ENCODE measurements at places on chromosomes 6 and 20.

DNA sequence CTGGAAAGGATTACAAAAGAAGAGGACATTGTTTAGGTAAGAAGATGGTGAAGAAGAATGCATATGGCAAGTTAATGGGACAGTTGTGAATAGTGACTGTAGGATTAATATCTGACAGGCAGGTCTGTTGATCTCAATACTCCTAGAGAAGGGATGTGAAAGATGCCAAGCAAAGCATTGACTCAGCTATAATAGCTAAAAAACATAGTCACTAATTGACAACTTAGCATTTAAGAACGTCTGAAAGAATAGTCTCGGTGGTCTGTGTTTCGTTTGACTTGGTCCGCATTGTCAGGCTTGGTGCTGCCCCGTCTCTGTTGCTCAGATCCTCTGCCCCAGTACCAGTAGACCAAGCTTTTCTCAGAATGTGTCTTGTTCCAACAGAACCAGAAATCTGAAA, 65.9 kb downstream of the HIVEP1 start:
- no peak for DNase-seq

- DNase-seq, result no peak
Observed at GRCh38 chr20:45209924-45210323, 3.1 kb downstream of the SEMG1 start.

GRCh38 chr20:52259295-52259694, 67.7 kb upstream of the ZFP64 start:
- DNase-seq, result no peak

GRCh38 chr6:107635057-107635515, 145.2 kb downstream of the SOBP start:
- no peak for DNase-seq

DNA sequence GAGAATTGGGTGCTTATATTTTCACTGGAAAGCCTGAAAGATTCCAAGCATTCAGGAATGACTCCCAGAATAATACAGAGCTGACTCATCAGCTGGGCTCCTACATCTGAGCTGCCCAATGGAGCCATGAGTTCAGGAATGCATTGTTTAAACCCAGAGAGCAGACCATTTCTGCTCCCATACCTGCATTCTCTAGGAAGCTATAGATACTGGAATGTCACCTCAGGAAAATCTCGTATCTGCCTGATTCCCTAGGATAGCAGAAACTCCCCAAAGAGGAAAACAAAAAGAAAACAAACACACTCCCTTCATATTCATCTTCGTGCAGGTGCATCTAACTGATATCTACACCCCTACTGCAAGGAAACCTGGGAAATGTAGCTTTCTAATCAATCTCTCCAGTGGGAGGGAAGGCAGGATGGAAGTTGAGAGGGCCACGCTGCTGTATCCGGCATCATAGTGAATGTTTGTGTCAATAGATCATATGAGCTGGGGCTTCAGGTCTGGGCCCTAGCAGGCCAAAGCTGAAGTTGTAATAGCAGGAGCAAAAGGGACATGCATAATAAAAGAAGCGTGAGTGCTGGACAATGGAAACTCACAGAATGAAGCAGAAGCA, 8.2 kb upstream of the SLC2A12 start:
- DNase-seq, result no peak

DNA sequence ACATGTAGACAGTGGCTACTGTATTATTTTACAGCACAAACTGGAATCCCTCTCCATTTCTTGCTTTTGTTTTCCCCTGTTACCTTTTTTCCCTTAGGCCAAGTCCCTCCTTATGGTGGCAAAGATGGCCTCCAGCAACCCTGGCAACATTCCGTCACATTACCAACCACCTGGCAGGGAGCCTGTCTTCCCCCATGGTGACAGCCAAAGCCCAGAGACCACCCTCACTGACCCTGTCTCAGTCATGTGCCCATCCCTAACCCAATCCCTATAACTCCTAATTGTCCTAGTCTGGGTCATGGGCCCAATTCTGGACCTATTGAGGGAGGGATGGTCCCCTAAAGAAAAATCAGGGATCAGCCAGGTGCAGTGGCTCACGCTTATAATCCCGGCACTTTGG, 27.6 kb downstream of the PARD6B start:
- DNase-seq, result no peak

- DNase-seq, result no peak
Observed at GRCh38 chr20:12984863-12985262, 23.9 kb upstream of the SPTLC3 start.

DNA sequence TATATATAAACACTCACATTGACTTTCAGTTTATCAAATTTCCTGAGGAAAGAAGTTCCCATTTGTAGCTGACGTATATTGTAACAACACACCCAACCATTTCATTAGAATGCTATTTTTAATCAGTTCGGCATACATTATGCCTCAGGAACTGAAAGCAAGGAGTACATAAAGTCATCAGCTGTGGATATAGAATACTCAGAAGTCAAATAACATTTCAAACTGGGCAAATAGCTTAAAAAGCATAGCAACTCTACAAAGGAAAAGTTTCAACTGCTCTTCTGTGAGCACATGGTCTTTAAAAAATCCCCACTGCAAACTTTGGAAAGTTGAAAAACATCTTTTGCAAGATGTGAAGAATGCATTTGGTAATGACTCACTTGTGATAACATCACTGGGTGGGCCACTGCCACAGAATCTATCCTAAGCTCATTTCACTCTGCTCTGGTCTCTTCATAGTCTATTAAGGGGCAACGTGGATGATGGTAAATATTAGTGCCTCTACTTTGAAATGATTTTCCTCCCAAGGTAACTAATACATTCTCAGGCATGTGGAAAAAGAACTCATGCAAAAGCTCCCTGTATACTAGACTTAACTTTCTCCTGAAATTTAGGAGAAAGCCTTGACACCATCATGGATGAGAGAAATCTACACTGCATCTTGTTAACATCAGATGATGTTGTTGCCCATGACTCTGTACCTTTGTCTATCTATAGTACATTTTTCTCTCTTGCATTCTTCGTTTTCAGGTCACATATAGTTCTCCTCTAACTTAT, 49.2 kb downstream of the FYN start:
- no peak for DNase-seq

- DNase-seq, result no peak
Observed at GRCh38 chr20:16014436-16014835, 558.8 kb downstream of the KIF16B start.

DNA sequence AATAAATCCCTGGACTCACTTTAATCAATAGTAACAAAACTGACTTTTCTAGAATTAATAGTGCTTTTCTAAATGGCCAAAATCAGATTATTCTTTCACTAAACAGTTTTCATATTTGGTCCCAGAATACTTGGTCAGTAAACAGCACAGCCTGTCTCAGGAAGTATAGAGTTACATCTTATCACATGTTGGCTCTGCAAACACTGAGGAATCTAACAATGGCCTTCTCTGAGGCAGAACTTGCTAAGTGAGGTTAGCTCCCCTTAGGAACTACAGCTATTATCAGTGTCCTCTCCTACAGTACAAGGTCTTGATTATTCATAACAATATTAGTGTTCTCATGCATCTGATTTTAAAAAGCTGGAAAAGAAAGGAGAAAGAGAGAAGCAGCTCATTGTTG, 1622.8 kb downstream of the HACE1 start:
- DNase-seq, result no peak

DNA sequence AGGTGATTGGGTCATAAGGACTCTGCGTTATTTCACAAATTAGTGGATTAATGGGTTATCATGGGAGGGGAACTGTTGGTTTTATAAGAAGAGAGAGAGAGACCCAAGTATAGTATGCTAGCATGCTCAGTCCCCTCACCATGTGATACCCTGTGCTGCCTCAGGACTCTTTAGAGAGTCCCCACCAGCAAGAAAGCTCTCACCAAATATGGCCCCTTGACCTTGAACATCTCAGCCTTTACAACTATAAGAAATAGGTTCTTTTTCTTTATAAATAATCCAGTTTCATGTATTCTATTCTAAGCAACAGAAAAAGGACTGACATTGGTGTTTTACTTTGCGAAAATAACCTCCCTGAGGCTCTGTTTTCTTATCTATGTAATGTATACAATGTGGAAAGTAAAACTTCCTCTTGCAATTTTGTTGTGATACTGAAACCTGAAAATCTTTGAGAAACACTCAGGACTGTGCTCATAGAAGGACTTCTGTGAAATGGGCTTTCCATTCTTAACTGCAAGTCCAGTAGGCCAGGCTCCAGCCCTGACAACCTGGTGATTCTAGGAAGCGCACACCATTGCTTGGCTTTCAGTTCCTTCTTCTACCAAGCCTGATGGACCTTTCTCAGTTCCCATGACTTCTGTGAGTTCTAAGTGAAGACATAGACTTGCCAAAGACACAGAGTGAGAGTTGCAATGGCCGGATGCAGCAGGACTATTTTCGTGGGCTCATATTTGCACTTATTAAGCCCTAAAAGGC, 21.9 kb downstream of the SIRPD start:
- DNase-seq, result no peak

DNA sequence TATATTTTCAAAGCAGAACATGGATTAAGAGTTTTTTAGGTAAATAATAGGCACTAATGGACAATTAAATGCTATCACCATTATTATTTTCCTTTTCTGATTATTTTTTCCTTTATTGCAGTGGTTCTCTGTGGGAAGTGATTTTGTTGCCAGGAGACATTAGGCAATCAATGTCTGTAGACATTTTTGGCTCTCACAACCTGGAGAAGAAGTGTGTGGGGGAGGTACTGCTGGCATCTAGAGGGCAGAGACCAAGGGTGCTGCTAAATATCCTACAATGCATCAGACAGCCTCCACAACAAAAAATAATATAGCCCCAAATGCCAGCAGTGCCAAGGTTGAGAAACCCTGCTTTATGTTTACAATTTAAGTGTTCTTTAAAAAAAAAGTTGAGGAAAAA, 8.3 kb downstream of the IFNGR1 start:
- no peak for DNase-seq

GRCh38 chr6:166486536-166486880, 100.0 kb downstream of the RAMACL start:
- DNase-seq, result no peak

DNA sequence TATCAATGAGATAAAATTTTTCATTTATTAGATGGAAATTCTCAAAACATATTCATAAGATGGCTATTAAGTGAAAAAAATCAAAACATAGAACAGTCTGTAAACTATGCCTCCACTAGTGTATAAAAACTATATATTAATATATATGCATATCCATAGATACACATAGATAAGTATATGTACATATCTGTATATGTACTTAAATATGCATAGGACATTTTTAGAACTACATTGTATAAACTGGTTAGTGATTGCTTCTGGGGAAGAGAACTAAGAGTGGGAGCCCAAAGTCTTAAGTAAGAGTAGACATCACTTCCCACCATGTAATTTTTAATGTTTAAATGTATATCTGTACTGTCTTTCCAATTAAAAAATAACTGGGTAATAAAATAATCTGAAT, 31.5 kb downstream of the IPCEF1 start:
- DNase-seq, result no peak

GRCh38 chr6:74892091-74892490, 313.8 kb downstream of the COL12A1 start:
- DNase-seq, result no peak

DNA sequence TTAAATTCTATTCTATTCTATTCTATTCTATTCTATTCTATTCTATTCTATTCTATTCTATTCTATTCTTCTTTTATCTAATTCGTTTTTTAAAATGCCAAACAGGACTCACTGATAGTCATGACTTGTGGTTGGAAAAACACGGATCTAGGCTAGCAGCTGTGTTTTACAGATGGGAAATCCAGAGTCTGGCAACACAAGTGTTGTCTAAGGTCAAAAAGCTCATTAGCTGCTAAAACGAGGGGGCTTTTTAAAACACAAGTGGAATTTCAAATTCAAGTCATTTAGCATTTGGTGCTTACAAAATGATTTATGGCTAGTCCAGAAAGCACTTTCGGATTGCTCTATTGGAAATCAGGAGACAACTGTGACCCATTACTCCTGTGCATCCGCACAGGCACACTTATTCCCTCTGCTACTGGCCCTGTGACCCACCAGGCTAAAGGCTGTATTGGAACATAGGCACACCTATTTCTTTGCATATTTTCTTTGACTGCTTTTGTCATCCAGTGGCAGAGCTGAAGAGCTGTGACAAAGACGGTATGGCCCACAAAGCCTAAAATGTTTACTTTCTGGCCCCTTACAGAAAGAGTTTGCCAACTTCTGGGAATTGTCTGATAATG, 17.8 kb upstream of the MLIP start:
- no peak for DNase-seq

DNA sequence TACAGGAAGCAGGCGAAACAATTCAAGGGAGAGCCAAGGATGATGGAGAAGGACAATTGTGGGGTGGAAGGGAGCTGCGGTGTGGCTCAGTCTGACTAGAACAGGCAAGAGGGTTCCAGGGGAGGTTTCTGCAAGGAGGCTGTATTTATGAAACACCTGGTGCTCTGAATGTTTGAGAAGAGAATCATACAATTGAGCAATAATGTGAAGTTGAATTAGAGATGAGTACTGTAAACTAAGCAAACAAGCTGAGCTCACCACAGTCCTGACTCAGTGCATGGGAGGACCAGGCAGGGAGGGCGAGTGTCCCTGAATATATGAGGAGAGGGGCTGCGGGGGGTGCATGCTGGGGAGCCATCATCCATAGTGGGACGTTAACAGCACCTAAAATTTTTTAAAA, 279.7 kb downstream of the KIF16B start:
- DNase-seq, result no peak

DNA sequence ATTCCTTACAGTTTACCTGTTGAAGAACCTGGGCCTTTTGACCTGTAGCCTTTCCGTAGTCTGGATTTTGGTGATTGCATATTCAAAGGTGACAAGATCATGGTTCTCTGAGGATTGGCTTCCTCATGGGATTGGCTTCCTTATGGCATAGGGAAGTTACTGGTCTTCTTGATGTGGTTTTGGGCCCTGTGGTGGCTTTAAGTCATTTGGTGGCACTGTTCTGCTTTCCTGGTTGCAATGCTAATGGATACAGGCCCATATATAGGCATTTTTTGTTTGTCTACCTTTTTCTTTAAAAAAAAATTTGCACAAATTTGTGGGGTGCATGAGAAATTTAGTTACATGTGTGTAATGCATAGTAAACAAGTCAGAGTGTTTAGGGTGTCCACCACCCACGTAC, 185.7 kb downstream of the CDKAL1 start:
- DNase-seq, result no peak

DNA sequence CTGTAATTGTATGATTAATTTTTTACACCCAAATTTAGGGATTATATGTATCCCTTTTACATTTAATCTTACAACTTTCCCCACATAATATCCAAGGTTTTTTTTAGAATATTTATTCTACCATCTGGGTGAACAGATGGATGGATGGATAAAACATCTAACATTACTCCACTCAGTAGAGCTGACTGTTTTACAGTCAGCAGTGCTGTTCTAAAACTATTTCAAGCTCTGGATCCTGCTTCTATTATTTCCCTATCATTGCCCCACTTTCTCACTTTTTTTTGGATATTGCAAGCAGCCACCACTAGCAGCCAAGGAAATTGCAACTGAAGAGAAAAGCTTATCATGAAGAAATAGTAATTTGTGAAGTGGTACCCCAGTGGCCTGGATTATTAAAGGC, 173.7 kb downstream of the ARHGAP18 start:
- no peak for DNase-seq

DNA sequence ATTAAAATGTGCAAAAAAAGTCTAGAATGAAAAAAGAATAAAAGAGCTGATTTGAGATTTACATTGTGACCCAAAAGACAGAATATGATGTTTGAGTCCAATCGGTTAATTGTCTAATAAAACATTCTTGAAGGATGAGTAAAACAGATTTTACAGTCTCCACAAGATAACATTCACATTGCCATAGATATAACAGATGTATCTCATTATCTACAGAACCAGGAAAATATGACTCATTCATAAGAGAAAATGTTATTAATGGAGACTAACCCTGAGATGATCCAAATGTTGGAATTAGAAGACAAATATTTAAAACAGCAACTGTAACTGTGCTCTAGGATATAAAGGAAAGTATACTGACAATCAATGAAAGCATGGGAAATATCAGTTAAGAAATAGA, 141.7 kb downstream of the RFX6 start:
- no peak for DNase-seq
